Globus pallidus (tissue), 1 donor: ENCODE measurements at places on chromosomes 3 and 15.

GRCh38 chr15:65660927-65661326 is 39.2 kb downstream of the SLC24A1 start:
- DNase-seq, result no peak

GRCh38 chr3:176514297-176514696 is 683.0 kb downstream of the TBL1XR1 start:
- peak; percentile 15 for DNase-seq

- no peak for DNase-seq
Observed at GRCh38 chr3:161548301-161548700, 51.7 kb downstream of the OTOL1 start.

GRCh38 chr3:183122257-183122932 is 23.1 kb upstream of the MCCC1 start:
- DNase-seq, result no peak

DNA sequence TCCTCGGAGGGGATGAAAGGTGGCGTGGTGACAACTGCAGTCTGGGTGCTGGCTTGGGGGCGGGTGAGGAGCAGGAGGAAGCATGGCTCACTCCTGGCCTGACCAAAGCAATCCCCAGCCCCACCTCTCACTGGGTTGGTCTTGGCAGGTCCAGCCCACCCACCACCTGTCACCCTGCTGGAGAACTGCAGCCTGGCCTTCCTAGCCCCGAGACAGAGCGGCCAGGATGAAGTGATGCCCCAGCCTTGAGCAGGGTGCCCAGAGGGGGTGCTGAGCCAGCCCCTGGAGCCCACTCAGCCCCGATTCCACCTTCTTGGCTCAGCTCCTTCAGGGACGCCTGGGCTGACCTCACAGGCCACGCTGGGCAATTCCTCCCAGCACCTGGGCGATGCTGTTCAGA is 89.9 kb downstream of the IQSEC1 start:
- DNase-seq, result no peak

DNA sequence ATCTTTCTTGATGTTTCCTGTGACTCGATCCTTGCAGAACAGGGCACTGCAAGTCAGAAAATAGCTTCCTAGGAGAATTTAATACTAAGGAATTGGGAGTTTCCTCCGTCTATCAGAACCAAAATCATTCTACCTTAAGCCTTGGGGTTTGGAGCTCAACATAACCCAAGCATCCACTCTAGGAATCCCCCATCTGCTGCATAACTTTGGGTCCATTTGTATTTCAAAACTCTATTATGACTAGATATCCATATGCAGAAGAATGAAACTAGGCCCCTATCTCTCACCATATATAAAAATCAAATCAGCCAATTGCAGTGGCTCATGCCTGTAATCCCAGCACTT is 61.7 kb upstream of the AKAP13 start:
- no peak for DNase-seq

- no peak for DNase-seq
Observed at GRCh38 chr3:112056451-112056929, 22.0 kb downstream of the TMPRSS7 start.

DNA sequence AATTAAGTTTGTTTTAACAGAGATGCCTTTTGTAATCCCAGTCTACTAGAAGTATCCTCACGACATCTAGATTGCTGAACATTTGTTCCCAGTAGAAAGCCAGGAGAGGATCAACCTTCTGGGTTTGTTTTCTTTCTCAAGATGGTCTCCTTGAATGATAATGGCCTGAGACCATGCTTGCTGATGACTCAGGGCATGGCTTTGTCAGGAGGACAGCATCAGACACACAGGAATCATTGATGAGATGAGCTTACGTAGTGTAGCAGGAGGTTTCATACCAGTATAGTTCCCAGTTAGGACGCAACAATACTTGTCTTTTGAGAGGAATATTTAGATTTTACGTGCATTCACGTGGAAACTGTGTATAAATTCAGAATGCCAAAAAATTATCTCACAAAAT is 38.6 kb downstream of the ATP1B3 start:
- no peak for DNase-seq

DNA sequence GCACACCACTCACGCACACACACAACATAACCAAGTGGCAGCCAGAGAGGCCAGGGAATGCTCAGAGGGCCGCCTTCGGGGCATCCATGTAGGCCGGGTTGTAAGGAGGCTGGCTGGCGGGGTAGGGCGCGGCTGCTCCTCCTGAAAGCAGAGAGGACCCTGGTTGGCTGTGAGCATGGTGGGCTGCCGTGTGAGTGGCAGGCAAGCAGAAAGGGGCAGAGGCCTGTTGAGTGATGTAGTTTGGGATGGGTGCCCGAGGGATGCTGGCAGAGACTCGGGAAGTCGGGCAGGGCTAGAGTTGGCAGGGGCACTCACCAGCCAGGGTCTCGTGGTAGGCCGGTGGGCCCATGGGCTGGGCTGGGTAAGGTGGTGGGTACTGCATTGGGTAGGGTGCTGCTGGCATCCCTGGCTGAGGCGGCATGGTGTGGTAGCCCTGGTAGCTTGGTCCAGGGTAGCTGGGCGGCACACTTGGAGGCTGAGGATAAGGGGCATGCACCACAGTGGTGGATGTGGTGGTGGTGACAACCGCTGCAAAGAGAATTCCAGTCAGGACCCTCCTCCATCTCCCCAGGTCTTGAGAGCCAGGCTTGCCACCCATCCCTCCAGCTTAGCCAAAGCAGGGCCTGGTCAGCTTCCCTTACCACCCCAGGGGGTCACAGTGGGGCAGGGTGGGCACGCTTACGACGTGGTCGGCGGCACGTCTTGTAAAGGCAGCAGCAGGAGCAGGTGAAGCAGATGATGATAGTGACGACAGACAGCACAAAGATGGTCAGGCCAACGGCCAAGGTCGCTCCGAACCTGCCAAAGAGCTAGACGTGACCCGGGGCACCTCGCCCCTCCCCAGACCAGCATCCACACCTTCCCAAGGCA is 22.7 kb downstream of the ATRIP start:
- DNase-seq, result no peak

GRCh38 chr15:67768313-67768977 is 56.9 kb upstream of the SKOR1 start:
- DNase-seq, result no peak

DNA sequence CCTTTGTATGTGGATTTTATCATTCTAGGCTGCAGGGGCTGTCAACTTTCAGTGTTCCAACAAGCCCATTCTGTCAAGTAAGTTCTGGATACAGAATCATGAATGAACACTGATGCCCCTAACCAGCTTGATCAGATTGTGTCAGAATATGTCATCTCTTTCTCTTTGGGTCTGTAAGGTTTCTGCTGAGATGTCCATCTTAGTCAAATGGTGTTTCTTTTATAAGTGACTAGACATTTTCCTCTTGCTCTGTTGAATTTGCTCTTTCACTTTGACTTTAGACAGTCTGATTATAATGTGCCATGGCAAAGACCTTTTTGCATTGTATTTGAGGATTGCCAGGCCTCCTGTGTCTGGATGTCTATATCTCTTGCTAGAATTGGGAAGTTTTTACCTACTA is 660.9 kb upstream of the CBLB start:
- DNase-seq, result no peak

- no peak for DNase-seq
Observed at GRCh38 chr3:145055375-145056076, 1083.9 kb downstream of the DIPK2A start.

DNA sequence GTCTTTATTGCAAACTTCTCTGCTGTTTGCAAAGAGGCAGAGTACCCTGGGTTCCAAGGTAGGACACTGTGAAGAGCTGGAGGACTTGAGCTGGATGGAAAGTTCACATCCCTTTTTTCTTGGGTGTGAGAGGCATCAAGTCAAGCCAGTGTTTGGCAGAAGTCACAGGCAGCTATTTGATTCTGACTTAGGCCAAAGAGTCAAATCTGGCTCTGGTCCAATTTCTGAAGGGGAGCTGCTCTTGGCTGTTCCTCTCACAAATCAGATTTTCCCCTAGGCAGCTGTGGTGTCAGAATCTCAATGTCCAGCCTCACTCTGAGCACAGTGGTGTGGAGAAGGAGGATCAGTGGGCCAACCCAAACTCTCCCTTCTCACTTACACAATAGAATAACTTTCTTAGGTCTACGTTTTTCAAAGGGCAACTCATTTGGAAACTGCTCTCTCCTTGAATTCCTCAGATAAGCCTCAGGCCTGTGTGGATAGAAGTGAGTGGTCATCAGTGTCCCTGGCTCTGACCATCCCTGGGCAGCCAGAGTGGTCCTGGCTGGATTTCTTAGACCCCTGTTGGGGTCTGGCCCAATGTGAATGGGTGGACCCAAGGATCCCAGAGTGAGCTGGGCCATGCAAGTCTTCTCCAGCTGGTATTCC is 18.2 kb upstream of the AMOTL2 start:
- peak; percentile 65 for DNase-seq

- DNase-seq, result peak; percentile 71
Observed at GRCh38 chr3:85303156-85303555, 344.4 kb downstream of the CADM2 start.
